Endothelial cell (in vitro differentiated cells): ENCODE measurements at places on chromosomes 1 and 21.

DNA sequence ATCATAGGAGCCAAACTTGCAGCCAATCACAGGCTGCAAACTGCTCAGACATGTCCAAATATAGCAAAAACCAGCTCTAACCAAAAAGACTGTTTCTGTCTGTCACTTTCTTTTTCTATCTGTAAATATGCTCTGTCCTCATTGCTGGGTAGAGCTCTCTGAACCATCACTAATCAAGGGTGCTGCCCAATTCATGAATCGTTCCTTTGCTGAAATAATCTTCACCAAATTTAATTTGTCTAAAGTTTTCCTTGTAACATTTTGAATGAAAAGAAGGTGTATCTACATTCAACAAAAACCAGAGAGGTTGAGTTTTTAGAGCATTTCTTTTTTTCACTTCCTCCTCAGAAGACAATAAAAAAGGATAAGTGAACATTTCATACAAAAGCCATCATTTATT lies 1221.7 kb upstream of the ADGRL2 start:
- DNase-seq, result no peak

- DNase-seq, result no peak
These were observed 43.4 kb downstream of the EIF2D start for GRCh38 chr1:206568779-206569352.

- DNase-seq, result no peak
These were observed 162.3 kb upstream of the ARHGEF16 start for GRCh38 chr1:3292051-3292722.

DNA sequence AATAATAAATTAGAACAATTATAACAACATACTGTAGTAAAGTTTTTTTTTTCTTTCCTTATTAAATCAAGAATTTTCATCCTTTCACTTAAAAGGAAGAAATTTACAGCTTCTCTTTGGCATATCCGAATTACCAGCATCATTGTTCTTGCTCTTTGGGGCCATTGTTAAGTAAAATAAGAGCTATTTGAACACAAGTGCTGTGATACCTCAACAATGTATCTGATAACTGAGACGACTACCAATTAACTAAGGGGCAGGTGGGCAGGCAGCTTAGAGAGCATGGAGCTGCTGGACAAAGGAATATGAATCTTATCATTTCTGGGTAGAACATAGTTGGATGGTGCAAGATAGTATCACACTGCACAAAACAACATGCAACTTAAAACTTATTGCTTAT lies 719.9 kb upstream of the TMPRSS15 start:
- DNase-seq, result no peak

DNA sequence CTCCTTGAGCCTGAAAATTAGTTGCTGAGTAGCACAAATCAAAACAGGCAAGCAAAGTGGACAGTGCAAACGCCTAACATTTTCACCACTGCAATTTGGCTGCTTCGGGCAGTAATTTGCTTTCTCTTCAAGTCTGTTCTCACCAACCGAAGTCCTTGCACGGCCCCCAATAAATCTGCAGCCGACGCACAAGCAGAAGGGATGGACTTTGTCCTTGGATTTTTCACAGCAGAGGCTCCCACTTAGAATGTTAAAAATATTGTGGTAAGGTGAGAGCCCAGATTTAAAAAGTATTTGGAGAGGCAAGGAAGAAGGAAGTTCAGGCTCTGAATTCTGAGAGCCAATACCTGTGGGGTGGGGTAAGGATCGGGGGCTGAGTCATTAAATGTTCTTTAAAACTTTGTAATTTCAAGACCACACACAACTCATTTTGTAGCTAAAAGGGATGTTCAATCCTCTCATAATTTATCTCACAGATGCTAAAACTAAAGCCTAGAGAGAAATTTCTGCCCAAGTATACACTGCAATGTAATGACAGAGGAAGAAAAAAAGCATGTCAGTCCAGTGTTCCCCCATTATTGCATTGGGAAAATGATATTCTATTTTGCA lies 6.2 kb downstream of the CD247 start:
- DNase-seq, result no peak

GRCh38 chr1:15322648-15323350 lies 75.8 kb downstream of the FHAD1 start:
- no peak for DNase-seq

GRCh38 chr1:116396769-116397168 lies 23.7 kb downstream of the ATP1A1 start:
- DNase-seq, result no peak

GRCh38 chr1:162397943-162398560 lies 13.9 kb downstream of the SH2D1B start:
- DNase-seq, result no peak

- DNase-seq, result no peak
These were observed 1.1 kb downstream of the TFAP2E start for GRCh38 chr1:35574125-35574654.
